ENCODE measurements at places on chromosomes 7 and 10.

GRCh38 chr7:148790131-148790726 lies 91.5 kb downstream of the CUL1 start:
- DNase-seq, result no peak

GRCh38 chr10:113426181-113426877 lies 126.5 kb upstream of the HABP2 start:
- no peak for DNase-seq

- no peak for DNase-seq
Observed at GRCh38 chr10:103458720-103459119, at the start of gene CALHM1. Gene CALHM1, minus strand, starts transcription at chr10:103458900. Its CDS starts 149 bp downstream, at chr10:103458751.

GRCh38 chr7:32158751-32159745 lies 88.8 kb upstream of the PDE1C start:
- no peak for DNase-seq

GRCh38 chr7:143492799-143493739 lies 15.4 kb downstream of the TAS2R41 start:
- DNase-seq, result no peak

- DNase-seq, result no peak
Observed at GRCh38 chr10:71076473-71077142, 135.8 kb upstream of the UNC5B start.

DNA sequence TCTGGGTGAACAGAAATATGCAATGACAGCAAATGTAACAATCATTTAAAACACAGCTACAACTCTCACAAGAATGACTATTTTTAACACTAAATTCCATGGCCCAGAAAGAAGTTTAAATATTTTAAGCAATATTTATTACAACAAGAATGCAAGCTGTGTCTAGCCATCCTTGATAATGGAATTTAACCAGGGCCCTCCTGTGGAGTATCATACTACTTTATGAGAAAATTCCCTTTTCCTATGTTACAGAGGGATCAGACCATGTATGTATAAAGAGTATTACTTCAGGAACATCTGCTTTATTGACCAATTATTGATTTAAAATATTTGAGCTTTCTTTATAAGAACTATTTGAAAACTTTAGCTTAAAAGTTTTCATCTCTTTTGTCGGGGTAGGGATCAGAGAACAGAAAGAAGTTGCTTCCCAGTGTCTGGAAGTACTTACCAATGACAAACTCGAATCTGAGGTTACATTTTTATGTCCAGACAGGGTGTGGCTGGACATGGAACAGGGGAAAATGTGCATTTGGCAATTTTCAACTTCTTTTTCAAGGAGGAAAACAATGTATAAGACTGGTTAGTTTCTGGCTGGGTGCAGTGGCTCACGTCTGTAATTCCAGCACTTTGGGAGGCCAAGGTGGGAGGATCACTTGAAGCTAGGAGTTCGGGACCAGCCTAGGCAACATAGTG lies 48.3 kb upstream of the NRBF2 start:
- no peak for DNase-seq

DNA sequence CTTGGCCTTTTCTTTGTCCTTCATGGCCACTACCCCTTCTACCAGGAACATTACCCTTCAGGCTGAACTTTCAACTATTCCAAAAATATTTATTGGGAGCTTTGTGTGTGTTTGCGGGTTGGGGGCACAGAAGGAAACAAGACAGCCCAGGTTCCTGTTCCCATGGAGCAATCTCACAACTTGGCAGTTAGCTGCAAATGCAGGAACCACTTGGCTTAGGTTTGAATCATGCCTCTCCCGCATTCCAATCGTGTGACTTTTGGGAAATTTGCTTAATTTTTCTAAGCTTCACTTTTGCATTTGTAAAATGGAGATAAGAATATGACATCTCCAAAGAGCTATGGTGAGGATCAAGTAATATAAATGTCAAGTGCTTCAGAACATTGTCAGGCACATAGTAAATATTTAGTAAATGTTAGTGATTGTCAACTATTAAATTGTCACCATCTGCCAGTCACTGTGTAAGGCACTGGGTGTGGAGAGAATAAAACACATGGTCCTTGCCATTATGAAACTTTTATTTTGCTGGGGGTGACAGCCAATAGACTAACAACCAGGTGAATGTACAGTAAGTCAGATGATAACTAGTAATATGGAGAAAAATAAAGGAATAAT lies 277.1 kb downstream of the SNX13 start:
- DNase-seq, result no peak

- DNase-seq, result no peak
Observed at GRCh38 chr10:122073508-122073907, 84.5 kb downstream of the TACC2 start.

- DNase-seq, result no peak
Observed at GRCh38 chr7:424301-424935, 95.2 kb downstream of the PDGFA start.

GRCh38 chr10:117684672-117685211 lies 142.2 kb downstream of the EMX2 start:
- DNase-seq, result no peak

GRCh38 chr7:17774248-17774647 lies 166.0 kb downstream of the SNX13 start:
- no peak for DNase-seq

GRCh38 chr7:45050198-45050597 lies 38.6 kb downstream of the NACAD start:
- no peak for DNase-seq

GRCh38 chr10:31953480-31953879 lies 24.8 kb upstream of the ARHGAP12 start:
- DNase-seq, result no peak

GRCh38 chr10:112981553-112981952 lies 31.5 kb downstream of the TCF7L2 start:
- no peak for DNase-seq

DNA sequence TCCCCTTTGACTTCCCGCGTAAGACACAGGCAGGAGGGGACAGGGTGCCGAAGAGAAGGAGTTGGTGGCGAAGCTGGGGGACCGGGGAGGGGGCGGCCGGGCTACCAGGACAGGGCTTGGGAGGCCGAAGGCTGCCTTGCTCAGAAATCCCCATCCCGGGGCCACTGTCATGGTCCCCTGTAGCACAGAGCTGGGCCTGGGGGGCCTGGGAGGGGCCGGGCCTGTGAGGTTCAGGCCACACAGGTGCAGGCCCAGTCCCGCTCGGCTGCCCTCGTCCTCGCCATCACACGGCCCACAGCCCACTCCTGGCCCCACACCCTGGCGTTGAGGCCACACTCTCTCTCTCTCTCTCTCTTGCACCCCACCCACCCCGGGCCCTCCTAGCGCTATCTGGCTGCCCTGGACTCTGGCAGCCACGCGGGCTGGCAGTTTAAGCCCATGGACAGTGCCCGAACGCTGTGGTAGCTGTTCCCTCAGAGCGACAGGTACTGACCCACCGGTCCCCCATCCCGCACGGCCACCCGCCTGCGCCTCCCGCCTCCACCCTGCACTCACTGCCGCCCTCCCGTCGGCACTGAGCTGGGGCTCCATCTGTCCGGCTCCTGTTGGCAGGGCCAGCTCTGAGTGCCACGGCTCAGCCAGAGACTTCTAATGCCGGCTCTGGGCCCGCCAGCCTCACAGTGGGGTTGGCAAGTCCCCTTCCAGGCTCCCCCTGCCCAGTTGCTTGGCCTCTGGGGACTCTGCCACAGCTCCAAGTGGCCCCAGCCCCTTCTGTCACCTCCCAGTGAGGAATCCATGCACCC lies 28.0 kb downstream of the TTYH3 start:
- no peak for DNase-seq

DNA sequence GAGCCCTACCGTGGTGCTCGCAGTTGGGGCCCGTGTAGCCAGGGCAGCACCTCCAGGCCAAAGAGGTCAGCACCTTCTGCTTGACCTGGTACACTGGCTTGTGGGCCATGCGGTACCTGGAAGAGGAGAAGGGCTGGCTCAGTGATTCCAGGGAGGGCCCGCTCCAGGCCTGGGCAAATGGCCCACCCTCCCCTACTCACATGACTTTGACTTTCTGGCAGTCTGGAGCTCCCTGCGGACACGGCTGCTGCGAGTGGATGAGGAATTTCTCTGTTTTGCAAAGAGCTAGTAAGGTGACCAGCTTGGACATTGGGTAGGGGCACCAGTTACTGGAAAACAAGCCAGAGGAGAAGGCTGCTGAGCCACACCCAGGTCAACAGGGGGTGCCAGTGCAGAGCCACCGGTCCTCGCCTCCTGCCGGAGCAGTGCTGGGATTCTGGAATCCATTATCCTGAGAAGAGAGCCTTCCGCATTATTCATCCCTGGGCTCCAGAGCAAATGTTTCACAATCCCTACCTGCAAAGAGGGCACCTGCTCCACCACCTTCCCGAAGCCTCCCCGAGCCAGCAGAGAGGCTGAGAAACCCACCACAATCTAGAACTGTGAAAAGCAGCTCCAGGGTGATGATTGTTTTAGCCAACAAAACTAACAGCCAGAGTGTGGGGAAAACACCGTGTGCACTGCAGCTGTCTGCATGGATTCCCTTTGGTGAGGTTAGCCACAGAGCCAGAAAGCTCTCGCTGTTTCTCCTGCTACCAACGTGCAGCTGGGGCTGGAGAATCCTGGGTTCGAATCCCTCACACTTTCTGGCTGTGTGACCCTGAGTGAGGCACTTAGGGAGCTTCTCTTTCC lies 11.8 kb downstream of the MMRN2 start:
- no peak for DNase-seq

DNA sequence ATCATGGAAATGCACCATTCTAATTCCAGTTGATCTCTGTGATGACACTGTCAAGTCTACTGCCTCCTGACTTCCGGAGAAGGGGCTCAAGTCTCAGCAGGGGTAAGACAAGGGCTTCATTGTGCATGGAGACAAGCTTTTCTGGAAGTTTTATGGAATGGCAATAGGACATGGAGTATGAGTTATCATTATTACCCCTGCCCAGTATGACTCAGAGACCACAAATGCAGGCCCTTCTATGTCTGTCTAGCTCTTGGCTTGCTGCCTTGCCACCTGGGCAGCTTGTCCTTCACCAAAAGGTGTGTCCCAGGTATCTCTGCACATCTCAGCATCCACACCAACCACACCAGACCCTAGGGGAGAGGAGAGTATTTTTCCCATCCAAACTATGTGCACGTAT lies 34.9 kb upstream of the KIAA1217 start:
- no peak for DNase-seq

DNA sequence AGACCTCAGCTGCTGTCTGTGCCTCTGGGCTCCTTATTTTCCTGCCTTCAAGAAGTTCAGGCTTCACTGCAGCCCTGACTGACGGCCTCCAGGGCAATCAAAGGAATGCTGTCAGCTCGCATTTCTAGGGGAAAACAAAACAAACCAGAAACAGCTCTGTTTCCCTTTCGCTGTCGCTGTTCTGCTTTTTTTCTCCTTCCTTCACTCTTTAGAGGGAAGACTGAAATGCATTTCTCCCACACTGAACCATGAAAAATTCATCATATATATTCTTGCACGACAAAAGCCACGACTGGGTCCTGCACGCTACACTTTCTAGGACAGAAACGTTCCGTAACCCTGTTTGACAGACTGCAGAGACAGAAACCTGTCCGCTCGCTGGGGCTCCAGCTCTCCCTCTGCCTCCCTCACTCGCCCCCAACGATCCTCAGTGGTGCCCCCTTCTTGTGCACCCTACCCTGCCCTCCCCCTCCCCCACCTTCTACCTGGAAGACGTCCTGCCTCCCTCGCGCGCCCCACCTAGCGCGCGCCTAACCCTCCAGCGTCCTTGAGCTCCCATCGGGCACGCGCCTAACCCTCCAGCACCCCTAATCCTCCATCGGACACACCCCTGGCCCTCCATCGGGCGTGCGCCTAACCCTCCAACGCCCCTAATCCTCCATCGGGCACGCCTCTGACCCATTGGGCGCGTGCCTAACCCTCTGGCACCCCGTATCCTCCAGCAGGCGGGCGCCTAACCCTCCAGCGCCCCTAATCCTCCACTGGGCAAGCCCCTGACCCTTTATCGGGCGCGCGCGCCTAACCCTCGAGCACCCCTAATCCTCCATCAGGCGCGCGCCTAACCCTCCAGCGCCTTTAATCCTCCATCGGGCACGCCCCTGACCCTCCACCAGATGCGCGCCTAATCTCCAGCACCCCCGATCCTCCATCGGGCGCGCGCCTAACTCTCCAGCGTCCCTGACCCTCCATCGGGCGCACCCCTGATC lies 37.1 kb downstream of the SVOPL start:
- DNase-seq, result no peak

DNA sequence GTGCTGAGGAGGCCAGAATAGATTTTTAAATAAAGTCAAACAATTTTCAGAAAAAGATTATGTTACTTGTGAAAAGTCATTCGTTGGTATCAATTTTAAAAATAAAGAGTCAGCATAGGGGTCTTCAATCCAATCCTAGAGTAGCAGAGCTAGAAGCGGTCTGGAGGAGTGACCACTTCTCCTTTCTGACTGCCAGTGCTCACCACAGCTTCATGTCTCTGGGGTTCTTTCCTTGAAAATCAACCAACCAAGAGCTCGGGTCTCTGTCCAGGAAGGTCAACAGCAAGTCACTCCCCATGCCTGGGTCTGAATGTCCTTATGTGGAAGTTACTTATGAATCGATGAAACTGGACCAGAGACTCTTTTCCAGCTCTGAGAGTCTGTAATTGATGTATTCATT lies 14.3 kb downstream of the PTPRN2 start:
- no peak for DNase-seq

DNA sequence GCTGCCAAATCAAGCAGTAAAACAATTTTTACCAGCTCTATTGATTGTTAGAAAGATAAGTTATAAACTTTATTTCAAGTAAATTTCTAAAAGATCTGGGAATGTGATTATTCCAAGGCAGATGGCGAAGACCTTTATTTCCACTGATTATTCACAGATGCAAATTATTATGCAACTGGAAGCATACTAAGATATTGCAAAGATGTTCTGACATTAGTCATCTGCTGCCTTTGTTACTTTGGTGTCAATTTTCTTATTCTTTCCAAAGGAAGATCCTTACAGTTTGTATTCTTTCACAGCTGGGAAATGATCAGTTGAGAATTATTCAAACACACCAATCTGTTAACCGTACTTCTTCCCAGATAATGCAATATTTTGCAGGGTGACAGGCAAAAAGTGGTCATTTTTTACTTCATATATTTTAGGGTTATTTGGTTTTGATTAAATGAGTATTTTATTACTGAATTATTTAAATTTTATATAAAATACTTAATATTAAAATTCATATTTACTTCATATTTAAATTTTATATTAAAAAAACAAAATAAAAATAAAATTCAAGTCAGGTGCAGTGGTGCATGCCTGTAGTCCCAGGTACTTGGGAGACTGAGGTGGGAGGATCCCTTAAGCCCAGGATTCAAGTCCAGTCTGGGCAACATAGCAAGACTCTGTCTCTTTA lies 171.3 kb downstream of the FZD1 start:
- DNase-seq, result no peak

GRCh38 chr10:103481974-103482531 lies 3.0 kb upstream of the CALHM3 start:
- DNase-seq, result peak; percentile 52

GRCh38 chr7:142611566-142612236 lies 137.6 kb upstream of the PRSS1 start:
- no peak for DNase-seq

GRCh38 chr7:19362099-19362498 lies 216.9 kb upstream of the FERD3L start:
- DNase-seq, result no peak

Measured in effector memory CD8-positive, alpha-beta T cell (primary cell).